Esophagus muscularis mucosa (tissue), 4 donors: ENCODE measurements at places on chromosomes 11 and 22. TPM values are rescaled to one million over a fixed set of nuclear protein-coding genes. Genes with fewer than 3 reads are reported as not detected.

GRCh38 chr11:122020902-122021301 is 95.1 kb downstream of the BLID start:
- DNase-seq = no peak

- no peak for DNase-seq
These were observed 18.1 kb upstream of the LUZP2 start for GRCh38 chr11:24478718-24479117.

- peak; percentile 75 for DNase-seq
These were observed 1080.8 kb downstream of the BRD1 start for GRCh38 chr22:48746789-48747425.

GRCh38 chr11:17575431-17576425 is 28.7 kb downstream of the OTOG start:
- DNase-seq = no peak

Gene C11orf16
- not detected for total RNA-seq

DNA sequence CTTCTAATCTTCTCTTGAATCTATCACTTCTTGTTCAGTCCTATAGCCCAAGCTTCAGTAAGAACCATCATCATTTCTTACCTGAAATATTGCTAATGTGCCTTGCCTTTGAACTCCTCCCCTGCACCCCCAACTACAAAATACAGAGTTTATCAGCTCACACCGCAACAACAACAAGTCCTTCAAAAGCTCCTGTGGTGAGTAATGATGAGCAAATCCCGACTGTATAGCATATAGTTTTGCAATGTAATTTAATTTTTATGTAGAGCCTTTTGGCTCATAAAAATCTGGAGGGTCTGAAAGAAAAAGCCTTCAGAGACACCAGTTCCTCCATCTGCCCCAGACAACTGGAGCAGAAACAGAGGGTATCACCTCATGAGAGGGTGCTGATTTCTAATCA is 124.7 kb downstream of the ARHGAP32 start:
- DNase-seq = no peak

DNA sequence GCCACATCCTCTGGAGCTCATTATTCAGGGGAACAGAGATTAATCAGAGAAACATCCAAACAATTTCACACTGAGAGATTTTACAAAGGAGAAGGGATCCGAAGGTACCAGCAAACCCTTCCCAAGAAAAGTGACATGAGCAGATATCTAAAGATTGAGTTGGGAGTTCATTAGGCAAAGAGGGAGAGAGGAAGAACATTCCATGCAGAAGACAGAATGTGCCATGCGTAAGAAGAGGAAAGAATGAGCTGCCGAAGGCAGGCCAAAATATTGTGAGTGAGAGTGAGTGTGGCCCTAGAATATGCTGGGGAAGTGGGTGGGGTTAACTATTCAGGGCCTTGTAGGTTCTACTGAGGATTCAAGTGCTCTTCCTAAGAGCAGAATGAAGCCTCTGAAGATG is 50.0 kb upstream of the LYVE1 start:
- DNase-seq = peak; percentile 88

GRCh38 chr11:69440876-69441275 is 40.6 kb upstream of the LINC01488 start:
- no peak for DNase-seq

GRCh38 chr22:41048791-41049717 is 43.3 kb upstream of the EP300 start:
- peak; percentile 93 for DNase-seq

Gene ASCL2
- total RNA-seq = 0.83 TPM

Gene C11orf65
- total RNA-seq = 0.06 TPM

- no peak for DNase-seq
These were observed 36.0 kb downstream of the SLN start for GRCh38 chr11:107675902-107676301.

DNA sequence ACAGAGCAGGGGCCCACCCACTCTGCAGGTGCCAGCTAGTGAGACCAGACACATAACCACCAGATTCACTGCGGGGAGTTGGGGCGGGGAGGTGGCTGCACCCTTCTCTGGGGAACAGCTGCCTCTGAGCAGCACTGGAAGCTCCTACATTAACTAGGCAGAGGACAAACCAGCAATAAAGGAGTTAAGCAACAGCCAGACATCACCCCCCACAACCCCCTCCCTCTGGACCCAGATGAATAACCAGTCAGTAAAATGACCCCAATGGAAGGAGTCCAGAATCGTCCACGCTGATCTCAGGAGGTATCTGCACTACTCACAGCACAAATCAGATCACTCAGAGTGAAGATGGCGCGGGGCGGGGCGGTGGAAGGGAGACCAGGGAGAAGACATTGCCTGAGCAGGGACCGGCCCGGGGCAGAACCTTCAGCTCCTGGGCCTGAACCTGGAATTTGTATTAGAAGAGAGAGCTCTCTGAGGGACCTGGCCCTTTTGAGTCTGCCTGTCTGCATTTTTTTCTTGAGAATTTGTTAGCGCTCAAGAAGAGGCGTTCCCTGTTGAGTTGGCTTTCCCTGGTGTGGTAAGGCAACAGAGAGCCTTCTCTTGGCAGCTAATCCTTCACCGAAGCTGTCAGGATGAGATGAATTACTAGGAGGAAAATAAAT is 125.5 kb upstream of the NCAM1 start:
- no peak for DNase-seq

Gene MS4A3
- not detected for total RNA-seq

Gene C11orf86
- not detected for total RNA-seq

GRCh38 chr11:87892291-87892690 is 283.0 kb downstream of the RAB38 start:
- DNase-seq = no peak

DNA sequence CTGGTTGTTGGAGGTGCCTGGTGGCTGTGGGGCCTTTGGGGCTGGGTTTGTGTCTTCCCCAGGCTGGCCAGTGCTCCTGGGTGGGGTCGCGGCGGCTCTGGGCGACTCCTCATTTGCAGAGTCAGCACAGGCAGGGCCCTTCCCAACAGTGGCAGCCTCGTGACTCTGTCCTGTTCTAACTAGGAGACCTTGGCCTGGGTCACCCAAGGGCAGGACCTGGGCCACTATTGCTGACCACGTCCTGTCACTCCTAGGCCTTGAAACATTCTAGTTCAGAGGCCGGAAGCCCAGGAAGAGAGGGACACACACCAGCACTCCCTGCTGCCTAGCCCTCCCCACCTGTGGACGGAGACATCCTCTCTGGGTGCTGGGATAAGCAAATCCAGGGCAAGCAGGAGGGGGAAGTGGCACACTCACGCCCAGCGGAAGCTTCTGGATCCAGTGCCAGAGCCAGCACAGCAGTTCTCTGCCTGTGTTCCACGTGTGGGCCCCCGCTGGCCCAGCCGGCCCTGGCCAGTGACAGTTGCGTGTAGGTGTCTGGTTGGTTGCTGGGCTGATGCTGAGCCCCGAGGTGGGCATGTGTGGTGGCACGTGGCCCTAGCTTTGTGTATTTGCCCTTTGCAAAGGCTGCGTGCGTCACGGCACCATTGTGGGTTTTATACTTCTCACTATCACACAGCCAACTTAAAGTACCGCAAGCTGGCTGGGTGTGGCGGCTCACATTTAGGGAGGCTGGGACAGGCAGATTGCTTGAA is 4.3 kb upstream of the CHID1 start:
- no peak for DNase-seq

DNA sequence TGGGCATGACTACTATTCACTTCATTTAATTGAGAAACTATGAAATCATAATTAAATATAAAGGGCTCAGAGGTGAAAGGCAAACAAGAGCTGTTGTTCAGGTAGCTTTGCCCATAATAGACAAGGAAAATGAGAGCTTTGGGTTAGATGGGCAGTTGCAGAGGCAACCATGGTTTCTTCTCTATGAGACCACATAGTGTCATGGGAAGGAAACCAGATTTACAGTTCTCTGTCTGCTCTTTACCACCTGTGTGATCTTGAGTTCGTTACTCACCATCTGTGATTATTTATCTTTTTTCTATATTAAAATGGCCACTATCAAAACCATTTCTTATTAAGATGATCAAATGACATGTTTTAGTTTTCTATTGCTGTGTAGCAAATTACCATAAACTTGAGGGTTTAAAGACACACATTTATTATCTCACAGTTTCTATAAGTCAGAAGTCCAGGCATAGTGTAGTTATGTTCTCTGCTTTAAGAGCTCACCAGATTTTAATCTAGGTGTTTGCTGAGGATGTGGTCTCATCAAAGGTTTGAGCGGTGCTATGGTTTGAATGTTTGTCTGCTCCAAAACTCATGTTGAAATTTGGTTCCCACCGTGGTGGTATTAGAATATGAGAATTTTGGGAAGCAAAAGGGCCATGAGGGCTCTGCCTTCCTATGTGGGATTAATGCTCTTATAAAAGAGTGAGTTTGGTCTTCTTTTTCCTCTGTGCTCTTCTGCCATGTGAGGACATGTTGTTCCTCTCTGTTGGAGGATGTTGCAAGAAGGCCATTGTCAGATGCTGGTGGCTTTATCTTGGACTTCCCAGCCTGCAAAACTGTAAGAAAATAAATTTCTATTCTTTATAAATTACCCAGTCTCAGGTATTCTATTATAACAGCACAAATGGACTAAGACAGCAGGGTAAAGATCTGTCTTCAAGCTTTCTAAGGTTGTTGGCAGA is 38.2 kb downstream of the OR2AG2 start:
- DNase-seq = no peak

DNA sequence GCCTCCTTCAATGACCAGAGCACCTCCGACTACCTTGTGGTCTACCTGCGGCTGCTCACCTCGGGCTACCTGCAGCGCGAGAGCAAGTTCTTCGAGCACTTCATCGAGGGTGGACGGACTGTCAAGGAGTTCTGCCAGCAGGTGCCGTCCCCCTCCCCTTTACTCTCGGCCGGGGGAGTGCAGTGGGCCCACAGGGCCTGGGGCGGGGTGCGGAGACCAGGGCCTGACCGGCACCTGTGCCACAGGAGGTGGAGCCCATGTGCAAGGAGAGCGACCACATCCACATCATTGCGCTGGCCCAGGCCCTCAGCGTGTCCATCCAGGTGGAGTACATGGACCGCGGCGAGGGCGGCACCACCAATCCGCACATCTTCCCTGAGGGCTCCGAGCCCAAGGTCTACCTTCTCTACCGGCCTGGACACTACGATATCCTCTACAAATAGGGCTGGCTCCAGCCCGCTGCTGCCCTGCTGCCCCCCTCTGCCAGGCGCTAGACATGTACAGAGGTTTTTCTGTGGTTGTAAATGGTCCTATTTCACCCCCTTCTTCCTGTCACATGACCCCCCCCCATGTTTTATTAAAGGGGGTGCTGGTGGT is 11.0 kb downstream of the OTUB1 start:
- no peak for DNase-seq

Gene PPME1
- total RNA-seq = 35.4 TPM

DNA sequence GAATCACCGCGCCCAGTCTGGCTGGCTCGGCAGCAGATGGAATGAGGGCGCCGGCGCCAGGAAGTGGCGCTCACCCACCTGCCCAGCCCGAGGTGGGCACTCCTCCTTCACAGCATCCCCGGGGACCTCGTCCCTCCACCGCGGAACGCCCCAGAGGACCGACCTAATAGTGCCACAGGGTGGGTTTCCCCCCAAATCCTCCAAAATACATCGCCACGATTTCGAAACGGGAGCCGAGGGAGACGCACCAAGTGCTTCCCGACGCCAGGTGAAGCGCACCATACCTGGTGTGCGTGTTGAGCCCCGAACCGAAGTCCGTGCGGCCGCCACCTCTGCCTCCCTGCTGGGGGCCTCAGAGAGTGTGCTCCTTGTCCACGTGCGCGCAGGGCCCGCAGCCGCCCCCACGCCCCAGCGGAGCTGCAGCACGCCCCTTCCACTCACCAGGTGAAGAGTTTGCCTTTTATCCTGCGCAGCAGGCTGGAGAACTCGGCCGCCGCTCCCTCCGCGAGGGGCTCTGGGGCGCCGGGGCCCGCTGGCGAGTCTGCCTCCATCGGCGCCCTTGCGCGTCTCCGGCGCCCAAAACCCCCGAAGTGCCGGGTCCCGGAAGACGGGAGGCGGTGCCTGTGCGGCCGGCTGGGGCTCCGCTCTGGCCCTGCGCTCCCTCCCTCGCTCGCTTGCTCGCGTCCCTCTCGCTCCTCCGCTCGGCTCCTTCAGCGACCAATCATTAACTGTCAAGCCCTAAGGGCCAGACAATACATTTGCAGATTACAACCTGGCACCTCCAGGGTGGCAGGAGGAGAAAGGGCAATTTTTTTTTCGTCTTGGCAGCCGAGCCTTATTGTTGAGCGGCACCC is at the start of gene SLC35F2:
TSS of gene SLC35F2 (minus strand) at position 571 of the 854 bp plus-strand sequence. CDS start at position 551, 20 bp downstream.
- DNase-seq = no peak

Gene P2RX6
- total RNA-seq = 0.42 TPM

Gene TMEM132A
- total RNA-seq = 4.6 TPM

GRCh38 chr22:50025993-50026392 is 13.4 kb upstream of the IL17REL start:
- DNase-seq = no peak

Gene NRIP3
- total RNA-seq = 3.4 TPM
